Activated effector memory CD4-positive, alpha-beta T cell treated with anti-CD3 and anti-CD28 coated beads, Interleukin-2, amount 50 U/mL, for 16 hours (primary cell): ENCODE measurements at places on chromosomes 1 and 21.

DNA sequence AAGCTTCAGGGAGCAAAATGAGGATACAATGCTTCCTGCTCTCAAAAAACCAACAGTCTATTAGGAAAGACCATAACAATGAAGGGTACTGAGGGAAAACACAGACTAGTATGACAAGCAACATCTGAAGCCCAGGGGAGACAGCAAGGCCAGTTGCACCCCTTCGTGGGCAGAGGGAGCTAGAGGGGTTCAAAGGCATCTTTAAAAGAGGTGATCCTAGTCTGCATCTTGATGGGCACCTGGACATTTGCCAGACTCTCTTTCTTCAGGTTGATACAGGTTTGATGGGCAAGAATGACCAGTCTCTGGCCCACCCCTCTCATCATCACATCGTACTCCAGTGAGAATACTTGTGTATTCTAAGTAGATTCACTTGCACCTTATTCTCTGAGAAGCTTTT is 177.7 kb downstream of the VAV3 start:
- DNase-seq: no peak

DNA sequence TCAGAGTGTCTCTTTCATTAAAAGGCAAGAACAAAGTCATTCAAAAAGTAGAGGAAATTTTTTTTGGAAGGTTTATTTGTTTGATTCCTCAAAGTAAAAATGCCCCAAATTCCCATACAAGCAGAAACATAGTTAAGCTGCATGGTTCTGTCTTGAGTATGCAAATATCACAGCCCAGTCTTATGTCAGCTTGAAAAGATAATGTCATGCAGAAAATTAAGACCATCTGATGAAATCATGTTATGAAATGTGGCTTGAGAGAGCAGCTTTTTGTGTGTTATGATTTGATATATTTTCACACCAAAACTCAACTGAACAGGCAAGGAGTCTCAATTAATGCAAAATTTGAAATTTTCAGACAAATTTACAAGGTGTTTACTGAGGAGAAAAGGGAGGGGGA is 411.0 kb downstream of the LMO4 start:
- DNase-seq: no peak

- DNase-seq: no peak
Observed at GRCh38 chr1:46508757-46509156, 19.1 kb downstream of the DMBX1 start.

GRCh38 chr1:233561708-233562426 is 52.0 kb upstream of the KCNK1 start:
- no peak for DNase-seq

DNA sequence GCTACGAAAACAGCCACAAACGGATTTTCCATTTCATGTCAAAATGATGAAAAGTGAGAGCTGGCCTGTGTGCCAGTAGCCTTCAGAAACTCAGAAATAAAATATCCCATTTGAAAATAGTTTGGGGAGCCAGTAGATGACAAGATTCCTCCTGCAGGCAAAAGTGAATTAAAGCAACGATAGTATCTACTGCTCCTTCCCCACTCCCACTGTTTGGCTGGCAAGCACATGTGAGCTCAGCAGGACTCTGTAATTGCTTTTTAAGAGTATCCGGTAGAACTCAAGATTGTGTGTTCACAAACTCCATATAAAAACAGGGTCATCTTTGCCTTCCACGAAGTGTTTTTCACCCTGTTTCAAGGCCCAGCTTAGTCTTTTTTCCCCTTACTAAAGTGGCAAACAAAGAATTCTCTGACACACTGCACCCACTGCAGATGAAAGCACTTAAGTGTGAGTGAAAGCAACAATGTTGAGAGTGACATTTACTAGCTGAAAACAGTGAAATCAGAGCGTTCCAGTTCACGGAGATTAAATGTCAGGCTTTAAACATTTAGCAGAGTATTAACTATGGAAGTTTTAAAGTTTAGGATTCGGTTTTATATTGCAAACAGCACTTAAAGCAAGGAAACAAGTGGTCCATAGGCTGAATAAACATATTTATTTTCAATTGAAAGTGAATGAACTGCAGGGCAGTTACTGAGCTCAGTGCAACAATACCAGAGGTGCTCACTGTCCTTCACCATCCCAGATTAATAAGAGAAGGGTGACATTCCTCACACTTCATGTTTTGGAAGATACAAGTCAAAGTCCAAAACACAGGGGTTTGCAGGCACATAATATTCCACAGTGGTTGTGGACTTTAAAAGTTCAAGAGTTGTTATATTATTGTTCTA is 70.0 kb downstream of the ALG14 start:
- DNase-seq: no peak

DNA sequence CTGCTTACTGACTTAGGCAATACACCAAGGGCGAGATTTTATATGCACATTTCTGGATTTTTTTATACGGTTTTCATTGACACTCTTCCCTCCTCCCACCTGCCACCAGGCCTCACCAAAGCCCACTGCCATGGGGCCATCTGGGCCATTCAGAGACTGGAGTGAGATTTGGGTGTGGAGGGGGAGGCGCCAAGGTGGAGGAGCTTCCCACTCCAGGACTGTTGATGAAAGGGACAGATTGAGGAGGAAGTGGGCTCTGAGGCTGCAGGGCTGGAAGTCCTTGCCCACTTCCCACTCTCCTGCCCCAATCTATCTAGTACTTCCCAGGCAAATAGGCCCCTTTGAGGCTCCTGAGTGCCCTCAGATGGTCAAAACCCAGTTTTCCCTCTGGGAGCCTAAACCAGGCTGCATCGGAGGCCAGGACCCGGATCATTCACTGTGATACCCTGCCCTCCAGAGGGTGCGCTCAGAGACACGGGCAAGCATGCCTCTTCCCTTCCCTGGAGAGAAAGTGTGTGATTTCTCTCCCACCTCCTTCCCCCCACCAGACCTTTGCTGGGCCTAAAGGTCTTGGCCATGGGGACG is 57.9 kb downstream of the LACTBL1 start:
- DNase-seq: no peak

GRCh38 chr1:12232221-12232620 is 2.4 kb downstream of the VPS13D start:
- DNase-seq: no peak

DNA sequence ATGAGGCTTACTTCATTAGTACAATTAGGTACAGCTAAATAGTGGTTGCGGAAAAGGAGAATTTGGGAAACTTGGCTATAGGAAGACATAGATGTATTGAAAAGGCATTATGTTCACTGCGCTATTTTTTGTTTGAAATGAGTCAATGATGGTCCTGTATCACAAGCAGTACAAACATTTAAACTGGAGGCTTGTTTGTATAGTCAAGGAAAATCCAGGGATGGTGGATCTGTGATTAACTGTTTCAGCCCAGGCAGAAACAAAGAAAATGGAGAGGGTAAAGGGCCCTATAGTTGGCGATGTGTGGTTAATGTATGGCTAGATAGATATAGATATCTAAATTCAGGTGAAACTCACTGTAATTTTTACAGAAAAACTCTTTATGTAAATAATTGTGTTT is 79.9 kb downstream of the CLIC4 start:
- no peak for DNase-seq

GRCh38 chr1:116465845-116466685 is 93.0 kb downstream of the ATP1A1 start:
- no peak for DNase-seq

DNA sequence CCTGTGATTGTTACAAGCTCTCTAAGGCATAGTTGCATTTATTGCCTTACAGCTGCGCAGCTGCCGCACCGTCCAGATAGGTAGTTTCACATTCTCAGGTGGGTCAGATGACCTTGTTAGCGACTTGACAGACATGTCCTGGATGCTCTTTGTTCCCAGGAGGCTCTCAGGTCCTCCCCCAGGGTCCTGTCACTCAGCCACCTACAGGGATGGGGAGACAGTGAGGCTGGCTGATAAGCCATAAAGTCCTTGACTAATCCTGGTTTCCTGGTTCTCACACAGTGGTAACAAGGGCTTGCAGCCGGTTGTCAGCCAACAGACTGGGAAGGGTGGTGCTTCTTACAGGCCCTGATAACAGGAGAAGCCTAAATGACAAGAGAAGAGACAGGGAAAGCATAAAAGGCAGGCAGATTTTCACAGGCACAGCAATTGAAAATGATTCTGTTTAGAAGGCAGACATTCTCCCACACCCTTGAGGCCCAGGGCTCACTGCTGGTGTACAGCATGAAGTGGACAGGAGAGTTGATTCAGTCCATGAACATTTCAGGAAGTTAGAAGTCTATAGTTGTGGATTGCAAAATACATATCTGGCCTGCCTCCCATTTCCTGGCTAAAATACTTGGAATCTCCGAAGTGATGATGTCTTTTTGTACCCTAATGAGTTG is 2.9 kb downstream of the ARF1 start:
- DNase-seq: no peak

DNA sequence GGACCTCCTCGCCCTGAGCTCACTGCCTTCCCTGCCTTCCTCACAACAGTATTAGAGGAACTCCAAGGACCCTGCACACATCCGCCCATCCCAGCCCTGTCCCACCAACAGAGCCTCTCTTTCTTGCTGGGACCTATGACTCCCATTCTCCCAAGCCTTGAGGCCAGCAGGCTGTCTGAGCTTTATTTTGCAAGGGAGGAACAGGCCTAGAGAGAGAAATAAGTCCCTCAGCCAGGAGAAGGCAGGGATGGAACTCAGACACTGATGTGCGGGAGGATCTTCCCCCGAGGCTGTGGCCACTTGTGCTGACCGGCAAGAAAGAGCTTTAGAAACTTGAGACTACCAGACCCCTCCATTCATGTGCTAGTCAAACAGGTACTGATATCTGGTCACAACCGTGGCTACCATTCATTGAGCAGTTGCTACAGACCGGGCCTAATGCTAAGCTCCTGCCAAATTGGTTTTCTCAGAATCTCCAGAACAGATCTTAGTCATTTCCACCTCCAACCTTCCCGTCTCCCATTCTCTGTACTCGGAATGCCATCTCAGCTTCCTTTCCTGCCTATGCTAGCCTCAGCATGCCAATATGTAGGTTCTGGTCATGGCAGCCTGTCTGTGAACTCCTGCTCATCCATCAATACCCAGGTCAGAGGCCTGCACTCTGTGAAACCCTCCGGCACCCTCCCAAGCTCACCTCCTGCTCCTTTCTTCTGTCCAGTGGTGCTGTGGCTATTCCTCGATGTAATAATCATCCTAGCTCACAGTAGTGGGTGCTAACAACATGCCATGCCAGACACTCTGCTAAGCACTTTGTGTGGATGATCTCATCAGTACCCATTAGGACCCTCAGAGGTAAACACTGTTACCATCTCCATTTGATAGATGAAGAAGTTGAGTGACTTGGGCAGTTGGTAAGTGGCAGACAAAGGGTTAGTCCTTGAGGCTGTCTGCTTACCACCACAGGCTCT is 3.8 kb downstream of the TMEM54 start:
- no peak for DNase-seq

DNA sequence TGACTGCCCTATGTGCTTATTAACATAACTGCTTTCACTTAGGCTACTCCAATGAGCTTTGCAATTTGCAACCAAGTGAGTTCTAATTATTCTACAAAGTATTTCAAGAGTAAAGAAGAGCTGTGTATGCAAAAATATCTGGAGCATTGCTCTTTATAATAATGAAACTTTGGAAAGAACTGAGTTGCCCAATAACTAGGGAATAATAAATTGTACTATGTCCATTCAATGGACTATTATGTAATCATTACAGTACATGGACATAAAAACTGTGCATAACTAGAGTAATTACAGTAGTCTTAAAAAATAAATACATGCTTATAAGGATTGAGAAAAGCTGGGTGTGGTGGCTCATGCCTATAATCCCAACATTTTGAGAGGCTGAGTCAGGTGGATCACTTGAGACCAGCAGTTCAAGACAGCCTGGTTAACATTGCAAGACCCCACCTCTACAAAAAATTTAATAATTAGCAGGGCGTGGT is 70.3 kb upstream of the JAK1 start:
- no peak for DNase-seq

GRCh38 chr1:156090138-156090839 is 8.0 kb upstream of the MEX3A start:
- DNase-seq: no peak

- DNase-seq: no peak
Observed at GRCh38 chr1:118364882-118365281, 179.9 kb upstream of the SPAG17 start.

- no peak for DNase-seq
Observed at GRCh38 chr1:170686291-170686690, 22.4 kb downstream of the PRRX1 start.
